ENCODE measurements at places on chromosomes 11 and 22.

GRCh38 chr11:69662021-69662698 lies 13.0 kb downstream of the LTO1 start:
- DNase-seq: no peak

GRCh38 chr11:69352166-69352565 lies 58.2 kb downstream of the MYEOV start:
- DNase-seq: no peak

GRCh38 chr11:79699246-79699645 lies 258.4 kb upstream of the TENM4 start:
- no peak for DNase-seq

DNA sequence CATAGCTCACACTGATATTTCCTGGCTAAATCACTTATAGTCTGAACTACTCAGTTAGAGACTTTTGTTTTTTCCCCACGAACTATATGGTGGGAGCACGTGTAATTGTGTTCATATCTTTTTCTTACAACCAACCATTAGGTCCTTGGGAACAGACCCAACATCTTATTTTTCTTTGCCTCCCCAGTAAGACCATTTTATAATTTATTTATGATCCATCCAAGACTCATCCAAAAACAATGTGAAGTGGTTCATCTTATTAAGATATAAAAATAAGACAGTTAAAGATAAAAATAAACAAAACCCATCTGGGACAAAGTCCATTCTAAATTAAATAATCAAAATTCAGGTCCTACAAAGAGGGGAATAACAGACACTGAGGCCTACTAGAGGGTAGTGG lies 90.8 kb downstream of the FAM168A start:
- DNase-seq: no peak

- DNase-seq: no peak
These were observed 977.0 kb downstream of the NTM start for GRCh38 chr11:132347156-132348090.

GRCh38 chr11:75576017-75576416 lies 14.0 kb downstream of the SERPINH1 start:
- DNase-seq: no peak

DNA sequence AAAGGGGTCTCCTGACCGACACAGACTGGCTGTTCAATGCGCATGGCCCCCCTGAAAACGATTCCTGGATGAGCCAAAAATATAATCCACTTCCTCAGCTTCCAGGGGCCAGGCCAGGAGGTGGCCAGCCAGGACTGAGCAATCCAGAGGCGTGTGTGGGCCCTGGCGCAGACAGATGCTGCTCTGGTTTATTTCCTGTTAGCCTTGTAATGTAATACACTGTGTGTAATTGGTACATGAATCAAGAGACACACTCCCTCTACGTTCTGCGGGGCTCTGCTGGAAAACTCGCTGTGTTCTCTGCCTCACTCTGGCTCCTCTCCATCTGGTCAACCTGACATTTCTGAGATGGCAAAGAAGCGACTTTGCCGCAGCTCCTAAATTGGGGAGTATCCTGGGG lies 26.3 kb upstream of the ISX start:
- no peak for DNase-seq

DNA sequence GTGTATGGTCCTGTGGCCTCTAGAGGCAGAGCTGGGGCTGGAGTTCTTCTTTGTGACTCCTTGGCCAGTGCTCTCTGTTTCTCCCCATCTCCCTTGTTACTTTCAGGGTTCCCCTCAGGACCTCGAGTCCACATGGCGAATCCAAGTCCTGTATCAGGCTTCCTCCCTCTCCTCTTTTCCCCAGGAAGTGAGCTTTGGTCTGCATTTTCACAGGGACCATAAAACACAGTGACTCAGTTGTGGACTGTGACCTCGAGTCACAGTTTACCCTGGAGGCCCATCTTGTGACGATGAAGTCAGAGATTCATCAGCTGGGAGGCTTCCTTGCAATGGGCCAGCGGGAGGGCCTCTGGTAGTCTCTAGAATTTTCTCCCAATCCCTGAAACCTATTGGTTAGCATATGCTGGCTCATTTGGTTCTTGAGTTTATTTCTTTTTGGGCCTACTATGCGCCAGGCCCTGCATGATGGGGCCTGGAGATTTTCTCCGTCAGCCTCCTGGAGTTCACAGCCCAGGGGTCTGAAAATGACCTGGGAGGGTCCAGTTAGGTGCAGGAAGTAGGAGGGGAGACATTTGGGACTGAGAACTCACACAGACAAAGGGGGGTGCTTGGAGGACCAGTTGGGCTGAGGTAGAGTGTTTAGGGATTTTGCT lies 100.8 kb downstream of the KIAA1671 start:
- DNase-seq: no peak

DNA sequence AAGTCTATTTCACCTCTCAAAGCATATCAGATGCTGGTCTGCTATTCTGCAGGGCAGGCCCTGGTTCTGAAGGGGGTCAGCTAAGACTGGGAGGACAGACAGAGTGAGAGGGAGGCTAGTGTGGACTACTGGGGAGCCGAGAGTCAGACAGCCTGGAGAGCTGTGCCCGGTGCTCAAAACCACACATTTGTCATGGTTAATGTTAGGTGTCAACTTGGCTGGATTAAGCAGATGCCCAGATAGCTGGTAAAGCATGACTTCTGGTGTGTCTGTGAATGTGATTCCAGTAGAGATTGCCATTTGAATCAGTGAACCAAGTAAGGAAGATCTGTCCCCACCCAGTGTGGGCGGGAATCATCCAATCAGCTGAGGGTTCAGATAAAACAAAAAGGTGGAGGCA lies 102.6 kb downstream of the SNX19 start:
- DNase-seq: no peak

GRCh38 chr11:21485006-21485405 lies 707.9 kb upstream of the ANO5 start:
- DNase-seq: no peak

GRCh38 chr11:45655347-45655756 lies 10.1 kb downstream of the CHST1 start:
- peak; percentile 18 for DNase-seq

DNA sequence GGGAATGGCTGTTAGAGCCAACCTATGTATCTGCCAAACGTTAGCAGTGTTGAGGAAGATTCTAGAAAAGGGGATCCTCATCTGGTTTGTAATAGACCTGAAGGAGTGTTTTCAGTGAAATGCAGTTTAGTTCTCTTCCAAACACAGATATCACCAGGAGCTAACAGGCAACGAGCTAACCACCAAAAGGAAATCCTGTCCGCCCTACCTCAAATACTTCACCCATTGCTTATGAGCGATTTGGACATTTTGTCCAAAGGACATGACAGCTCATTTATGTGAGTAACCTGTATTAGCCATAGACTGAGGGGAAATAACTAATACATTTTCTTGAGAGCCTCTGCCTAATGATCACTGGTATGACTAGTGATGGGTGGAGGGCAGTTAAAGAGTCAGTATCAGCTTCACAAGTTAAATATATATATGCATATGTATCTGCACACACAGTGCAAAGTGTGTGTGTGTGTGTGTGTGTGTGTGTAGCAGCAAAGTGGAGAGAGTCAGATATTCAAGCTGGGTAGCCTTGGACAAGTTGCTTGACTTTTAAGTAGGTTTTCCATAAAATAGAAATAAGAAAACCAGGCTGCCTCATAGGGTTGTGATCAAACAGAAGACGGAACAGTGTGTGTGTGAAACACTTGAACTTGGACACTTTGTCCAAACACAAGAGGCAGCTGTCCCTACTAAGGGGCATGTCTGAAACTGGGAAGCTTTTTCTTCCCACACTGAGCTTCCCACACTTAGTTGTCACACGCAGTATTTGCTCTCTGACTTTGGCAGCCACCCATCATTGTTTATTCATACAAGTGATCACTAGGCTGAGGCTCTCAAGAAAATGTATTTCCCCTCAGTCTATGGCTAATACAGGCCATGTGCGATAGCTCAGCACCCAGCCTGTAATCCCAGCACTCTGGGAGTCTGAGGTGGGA lies 940 bp upstream of the C11orf91 start:
- no peak for DNase-seq

DNA sequence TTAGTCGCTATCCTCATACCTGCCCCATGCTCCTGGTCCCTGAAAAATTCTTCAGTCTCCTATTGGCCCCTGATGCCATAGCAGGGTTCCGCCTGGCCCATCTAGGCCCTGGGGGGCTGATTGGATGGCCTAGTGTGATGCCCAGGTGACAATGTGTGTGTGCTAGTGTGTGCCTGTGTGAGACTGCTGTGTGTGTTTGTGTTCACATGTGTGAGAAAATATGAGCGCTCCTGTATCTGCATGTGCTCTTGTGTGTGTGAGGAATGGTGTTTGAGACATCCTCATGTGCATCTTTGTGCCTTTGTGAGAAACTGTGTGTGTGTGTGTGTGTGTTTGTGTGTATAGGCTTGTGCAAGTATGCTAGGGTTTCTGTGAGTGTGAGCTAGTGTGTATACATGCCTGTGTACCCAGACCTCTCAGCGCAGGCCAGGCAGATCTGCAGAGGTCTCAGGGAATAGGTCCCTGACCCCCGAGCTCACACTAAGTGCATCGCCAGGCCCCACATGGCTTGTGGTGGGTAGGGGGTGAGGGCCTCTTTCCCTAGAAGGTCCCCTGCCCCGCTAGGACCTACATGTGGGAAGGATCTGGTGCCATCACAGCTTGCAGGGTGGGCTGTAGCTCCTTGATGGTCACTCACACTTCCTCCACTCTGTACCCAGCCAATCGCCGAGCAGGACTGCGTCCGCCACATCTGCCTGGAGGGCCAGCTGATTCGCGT lies 64.6 kb downstream of the OTOG start:
- no peak for DNase-seq

DNA sequence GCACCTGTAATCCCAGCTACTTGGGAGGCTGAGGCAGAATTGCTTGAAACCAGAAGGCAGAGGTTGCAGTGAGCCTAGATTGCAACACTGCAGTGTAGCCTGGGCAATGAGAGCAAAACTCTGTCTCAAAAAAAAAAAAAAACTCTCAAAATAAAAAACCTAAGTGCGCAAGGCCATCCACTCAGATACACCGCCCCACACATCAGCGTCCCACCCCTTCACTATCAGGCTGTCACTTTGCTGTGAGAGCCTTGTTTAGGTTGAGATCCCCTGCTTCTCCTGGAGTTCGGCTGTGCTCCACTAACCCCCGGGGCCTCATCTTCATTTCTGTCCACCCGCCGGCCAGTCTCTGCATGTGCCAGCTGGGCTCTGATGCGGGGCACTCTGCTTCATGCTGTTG lies 12.1 kb downstream of the SLC25A1 start:
- no peak for DNase-seq

- DNase-seq: no peak
These were observed 45.0 kb upstream of the NNMT start for GRCh38 chr11:114250993-114251814.

DNA sequence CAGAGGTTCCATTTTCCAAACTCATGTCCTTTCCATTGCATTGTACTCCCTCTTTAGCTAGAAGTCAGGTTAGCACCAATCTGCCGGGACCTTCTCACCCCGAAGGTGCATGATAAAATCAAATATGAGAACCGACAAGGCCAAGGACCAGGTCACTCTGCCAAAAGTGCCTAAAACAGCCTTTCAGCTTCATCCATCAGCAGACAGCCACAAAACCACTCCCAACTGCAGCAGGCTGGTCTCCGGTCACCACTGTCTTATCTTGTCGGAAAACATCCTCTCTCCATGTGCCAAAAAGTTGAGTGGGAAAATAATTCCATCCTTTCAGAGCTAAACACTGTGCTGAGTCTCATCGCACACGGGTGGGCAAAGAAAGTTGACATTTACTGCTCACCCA lies 1.4 kb downstream of the PI4KA start:
- no peak for DNase-seq

DNA sequence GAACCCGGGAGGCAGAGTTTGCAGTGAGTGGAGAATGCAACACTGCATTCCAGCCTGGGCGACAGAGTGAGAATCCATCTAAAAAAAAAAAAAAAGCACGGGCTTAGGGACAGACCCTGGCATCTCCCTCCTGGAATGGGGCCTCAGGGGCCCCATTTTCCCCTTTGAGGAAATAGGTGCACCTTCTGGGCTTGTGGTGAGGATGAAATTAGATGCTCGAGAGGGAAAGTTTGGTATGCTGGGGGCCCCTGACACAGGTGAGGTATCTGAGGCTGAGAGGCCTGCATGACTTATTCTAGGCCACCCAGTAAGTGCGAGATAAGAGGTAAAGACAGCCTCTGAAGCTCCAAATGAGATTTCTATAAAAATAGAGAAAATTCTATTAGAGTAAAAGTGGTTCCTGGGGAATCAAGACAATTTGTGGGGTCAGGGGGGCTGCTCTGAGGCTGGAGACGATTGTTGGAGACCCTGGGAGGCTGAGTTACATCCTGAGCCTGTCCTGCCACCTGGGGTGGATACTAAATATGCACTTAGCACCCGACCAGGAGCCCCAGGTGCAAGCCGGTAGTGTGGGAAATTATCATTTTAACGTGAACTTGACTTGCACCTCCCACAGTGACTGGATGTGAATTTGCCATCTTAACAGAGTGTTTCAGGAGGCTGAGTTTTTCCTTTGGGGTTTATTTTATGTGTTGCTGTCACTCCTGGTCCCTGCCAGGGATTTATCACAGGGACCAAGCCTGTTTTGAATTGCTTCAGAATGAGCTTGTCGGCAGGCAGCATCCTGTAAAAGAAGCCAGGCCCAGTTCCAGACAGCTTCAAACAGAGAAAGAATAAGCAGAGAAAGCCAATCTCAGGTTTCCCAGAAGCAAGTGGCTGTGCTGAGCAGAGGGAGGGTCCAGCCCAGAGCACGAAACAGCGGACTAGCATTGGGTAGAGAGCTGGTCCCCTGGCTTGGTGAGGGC lies 48.4 kb upstream of the TSKU start:
- no peak for DNase-seq

DNA sequence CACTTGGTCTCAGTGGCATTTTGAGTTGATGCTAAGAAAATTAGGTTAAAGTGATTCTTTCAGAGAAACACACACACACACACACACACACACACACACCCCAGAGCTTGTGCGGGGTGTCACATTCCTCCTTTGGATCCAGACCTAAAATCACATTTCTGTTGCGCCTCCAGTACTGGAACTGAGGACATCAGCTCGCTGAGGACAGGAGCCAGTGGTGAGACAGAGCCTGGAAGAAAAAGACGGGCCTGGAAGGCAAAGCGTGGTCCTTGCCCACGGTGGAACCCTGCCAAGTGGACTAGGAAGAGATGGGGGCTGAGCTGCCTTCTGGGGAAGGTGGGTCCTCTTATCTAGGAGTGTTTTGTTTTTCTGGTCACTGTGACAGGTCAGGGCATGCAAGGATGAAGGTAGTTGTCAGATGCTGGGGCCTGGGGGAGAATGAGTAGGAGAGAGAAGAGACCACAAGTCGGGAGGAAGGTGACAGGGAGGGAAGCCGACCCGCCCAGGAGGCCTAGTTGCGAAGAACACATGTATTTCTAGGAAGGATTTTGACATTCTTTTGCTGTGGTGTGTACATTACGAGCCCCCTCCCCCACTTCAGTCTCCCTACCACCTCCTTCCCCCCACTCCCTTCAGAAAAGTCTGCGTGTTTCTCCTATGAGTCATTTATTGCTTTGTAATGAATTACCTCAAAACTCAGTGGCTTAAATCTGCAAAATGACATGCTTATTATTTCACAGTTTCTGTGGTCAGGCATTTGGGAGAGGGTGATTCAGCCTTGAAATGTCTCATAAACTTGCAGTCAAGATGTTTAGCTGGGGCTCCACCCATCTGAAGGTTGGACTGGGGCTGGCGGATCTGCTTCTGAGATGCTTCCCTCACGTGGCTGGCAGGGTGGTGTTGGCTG lies 4.8 kb upstream of the ELFN2 start:
- DNase-seq: no peak
